ENCODE measurements at places on chromosomes 16 and 17.

DNA sequence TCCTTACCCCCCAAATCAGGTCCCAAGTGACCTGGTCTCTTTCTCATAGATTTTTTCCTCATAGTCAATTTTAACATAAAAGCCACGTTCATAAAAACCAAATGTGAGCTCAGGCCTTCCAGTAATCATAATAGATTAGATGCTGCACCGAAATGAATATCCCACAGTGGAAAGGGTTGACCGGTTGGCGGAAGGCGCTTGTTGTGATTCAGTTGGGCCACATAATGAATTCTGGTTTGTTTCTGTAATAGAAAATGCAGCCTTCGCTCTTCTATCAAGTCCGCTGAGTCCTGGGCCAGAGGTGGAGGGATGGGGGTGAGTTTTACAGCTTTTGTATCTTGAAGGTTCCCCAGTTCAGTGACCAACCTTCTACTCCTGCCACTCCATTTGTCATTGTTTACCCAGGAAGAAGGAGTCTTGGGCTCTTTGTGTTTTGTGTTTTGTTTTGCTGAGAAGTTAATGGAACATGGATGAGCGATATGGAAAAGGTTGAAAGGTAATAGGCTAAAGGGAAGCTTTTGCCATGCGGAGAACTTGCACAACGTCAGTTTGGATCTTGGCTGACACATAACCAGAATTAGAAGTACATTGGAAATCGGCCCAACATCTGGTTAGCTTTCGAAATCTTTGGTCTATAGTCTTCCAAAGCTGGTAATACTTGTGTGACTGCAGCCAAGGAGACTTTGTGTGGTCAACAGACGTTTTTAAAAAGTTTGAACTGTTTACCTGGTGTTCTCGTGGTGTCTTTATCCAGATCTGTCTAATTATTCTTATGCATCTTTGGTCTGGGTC is 89.5 kb downstream of the CLEC16A start:
- DNase-seq, result no peak

DNA sequence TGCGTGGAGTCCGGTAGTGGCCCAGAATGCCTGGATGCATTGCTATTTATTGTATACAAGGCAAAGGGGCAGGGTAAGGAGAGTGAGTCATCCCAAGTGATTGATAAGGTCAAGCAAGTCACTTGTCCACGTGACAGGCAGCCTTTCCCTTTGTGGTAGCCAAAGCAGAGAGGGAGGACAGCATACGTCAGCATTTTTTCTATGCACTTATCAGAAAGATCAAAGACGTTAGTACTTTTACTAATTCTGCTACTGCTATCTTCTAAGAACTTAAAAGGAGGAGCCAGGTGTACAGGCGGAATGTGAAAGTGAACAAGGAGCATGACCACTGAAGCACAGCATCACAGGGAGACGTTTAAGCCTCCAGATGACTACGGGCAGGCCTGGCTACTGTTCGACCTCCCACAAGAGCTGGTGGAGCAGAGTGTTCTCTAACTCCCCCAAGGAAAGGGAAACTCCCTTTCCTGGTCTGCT is 47.9 kb upstream of the ARL4D start:
- no peak for DNase-seq

- no peak for DNase-seq
These were observed 18.4 kb downstream of the LIMD2 start for GRCh38 chr17:63681530-63681929.

DNA sequence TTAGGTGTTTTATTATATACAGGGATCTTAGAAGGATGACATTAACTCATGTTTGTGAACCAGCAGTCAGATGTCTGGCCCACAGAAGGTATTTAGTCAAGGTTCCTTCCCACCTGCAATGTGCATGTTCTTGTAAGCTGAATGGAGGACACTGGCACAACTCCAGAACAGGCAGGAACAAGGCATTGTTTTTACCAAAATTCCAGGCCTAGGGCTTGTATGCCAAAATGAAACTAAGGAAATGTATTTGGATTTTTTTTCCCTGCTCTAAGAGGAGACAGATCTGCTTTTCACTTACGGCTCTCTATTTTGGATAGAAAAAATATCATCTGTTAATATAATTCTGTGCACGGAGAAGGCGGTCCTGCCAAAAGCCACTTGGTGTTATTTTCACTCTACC is 312.5 kb downstream of the GRIN2A start:
- no peak for DNase-seq

GRCh38 chr17:9982159-9982558 is 77.1 kb upstream of the RCVRN start:
- DNase-seq, result no peak

- no peak for DNase-seq
These were observed 9.4 kb downstream of the C16orf89 start for GRCh38 chr16:5056352-5056751.

- no peak for DNase-seq
These were observed 93.7 kb downstream of the PMP22 start for GRCh38 chr17:15171167-15172047.

DNA sequence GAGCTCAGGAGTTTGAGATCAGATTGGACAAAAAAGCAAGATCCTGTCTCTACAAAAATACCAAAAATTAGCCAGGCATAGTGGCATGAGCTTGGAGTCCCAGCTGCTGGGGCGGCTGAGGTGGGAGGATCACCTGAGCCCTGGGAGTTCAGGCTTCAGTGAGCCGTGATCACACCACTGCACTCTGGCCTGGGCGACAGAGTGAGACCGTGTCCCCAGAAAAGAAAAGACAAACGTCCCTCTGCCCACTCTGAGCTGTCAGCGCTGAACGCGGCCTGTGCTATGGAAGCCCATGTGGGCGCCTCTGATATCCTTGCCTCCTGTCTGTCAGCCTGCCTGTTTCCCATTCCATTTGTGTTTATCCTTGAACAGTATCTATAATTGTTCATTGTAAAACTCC is 50.7 kb downstream of the FOXK2 start:
- no peak for DNase-seq

- no peak for DNase-seq
These were observed 38.1 kb downstream of the WSB1 start for GRCh38 chr17:27332047-27332393.

DNA sequence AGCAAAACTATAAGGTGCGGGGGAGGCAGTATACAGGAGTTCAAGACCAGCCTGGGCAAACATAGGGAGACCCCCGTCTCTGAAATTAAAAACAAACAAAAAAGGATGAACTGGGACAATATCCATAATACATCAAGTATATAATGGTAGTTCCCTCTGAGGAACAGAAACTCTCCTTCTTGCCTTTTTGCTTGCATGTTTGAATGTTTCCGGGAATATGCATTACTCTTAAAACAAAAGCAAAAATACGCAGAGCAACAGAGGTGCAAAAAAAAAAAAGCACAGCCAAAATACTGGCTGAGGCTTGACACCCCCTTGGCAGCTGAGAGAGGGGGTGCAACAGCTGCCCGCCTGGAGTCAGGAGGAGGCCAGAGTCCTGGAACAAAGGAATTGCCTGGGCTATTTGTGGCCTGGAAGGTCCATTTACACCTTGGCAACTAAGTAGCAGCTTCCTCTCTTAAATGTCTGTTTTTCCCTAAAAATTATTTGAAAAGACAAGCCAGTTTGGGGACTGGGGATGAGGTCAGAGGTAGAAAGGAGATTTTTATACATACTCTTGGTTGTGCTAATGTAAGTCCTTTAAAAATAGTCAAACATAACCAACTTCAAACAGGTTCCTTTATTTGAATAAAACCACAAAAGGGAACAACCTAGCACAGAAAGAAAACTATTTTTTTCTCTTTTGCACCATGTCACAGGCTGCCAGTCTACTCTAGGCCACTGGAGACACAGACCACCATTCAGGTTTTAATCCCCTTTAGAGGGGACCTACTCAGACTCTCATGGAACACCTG is 19.5 kb downstream of the USP7 start:
- DNase-seq, result no peak

- DNase-seq, result no peak
These were observed 1.2 kb upstream of the KATNB1 start for GRCh38 chr16:57734308-57734924.

DNA sequence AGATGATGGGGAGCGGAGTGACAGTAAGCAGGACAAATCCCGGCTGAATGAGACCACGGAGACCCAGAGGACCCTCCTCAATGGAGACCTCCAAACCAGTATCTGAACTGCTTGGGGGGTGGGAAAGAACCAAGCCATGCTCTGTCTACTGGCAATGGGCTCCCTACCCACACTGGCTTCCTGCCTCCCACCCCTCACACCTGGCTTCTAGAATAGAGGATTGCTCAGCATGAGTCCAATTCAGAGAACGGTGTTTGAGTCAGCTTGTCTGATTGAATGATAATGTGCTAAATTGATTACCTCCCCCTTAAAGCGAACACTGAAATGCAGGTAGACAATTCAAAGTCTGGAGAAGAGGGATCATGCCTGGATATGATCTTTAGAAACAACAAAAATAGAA is 5.5 kb downstream of the SSTR2 start:
- DNase-seq, result no peak

DNA sequence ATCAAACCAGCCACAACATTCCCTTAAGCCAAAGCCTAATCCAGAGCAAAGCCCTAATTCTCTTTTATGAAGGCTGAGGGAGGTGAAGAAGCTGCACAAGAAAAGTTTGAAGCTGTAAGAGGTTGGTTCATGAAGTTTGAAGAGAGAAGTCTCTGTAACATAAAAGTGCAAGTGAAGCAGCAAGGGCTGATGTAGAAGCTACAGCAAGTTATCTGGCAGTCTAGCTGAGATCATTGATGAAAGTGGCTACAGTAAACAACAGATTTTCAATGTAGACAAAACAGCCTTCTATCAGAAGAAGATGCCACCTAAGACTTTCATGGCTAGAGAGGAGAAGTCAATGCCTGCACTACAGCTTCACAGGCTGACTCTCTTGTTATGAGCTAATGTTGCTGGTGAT is 52.5 kb downstream of the NACA2 start:
- DNase-seq, result no peak

GRCh38 chr16:75919664-75920063 is 193.4 kb upstream of the CPHXL start:
- DNase-seq, result no peak

DNA sequence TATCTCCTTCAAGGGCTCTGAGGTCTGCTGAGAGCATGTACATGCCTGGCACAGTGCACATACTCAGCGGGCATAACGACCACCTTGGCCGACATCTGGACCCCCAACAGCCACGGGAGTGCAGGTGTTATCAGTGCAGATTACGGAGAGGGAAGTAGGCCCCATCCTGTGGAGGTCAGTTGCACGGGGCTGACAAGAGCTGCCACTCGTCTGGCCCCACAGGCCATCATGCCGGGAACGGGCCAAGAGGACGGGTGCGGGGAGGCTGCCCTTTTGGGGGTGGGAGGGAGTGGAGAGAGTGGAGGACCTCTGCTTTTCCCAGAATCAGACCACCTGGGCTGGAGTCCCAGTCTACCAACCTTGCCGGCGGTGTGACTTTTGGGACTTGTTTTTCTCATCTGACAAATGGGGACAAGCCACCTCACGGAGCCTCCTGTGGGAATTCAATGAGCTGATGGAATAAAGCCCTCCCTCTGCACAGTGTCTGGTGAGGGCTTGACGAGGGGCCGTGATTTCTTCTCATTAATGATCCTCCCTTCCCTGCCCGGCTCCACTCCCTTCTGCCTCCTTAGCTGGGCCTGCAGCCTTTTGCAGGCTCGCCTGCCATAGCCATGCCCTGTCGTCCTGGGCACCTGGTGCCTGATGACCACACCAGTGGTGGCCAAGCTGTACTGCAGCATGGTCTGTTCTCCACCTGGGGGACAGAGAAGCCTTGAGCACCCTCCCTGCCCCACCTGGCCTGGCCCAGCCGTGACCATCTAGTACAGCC is 4.6 kb downstream of the PRSS33 start:
- DNase-seq, result no peak

- no peak for DNase-seq
These were observed 4.3 kb downstream of the P2RX5 start for GRCh38 chr17:3691617-3692067.

- DNase-seq, result no peak
These were observed 1.0 kb upstream of the MCRIP2 start for GRCh38 chr16:640614-641013.

DNA sequence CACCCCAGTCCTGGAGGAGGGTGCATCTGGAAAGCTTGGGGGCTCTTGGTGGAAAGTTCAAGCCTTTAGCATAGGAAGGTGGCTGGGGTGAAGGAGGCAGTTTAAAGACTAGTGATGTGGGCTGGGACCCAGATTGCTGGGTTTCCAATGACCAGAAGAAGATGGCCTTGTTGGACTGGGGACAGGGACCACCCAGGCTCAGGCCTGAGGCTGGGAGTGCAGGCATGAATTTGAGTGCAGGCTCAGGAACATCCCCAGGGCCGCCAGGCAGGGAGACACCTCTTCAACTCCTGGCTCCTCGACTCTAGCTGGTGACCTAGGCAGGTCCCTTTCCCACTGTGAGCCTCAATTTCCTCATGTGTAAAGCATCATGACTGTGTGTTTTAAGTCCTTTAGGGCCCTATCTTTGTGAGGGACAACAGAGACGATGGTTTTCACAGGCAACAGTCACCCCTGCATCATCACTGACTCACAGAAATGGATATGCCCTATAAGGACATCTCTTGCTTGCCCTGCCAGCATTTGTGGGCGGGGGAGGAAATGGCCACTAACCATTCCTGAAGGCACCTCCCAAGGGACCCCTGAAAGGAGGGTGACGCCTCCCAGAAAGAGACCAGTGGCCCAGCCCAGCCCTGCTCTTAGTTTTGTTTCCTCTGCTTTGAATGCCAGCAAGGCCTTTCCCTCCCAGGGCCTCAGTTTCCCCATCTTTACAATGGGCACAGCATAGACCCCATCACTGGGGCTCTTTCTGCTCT is 11.1 kb downstream of the NLRC5 start:
- no peak for DNase-seq

DNA sequence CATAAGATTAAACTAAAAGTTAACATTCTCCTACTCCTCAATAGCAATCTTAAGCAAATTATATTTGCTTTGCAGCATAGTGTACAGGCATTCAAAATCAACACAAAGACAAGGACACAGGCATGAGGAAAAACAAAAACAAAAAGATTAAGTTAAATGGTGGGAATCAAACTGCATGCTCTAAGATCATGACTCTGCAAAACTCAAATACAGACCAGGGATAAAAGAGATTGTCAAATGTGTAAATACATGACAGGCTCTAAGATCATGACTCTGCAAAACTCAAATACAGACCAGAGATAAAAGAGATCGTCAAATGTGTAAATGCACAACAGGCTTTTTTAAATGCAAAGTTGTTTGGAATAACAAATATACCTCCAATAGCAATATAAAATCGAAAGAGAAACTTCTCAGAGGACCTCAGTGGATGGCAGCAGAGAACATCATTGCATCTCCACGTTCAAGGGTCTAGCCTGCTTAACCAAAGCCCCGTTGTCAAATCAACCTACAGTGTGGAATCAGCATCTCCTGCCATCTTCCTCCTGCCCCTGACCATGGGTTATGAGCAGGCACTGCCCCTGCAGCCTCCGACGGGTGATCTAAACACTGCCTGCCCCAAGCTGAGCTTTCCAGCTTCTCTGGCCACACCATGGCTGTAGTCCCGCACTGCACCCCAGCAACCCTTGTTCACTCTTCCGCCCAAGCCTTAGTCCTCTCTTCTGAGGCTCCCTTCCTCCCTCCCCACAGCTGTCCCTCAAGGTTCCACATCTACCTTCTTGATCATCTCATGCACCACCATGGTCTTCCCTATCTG is 446.1 kb downstream of the SOX9 start:
- DNase-seq, result no peak

All from SIG-M5 (cell line).